ENCODE measurements at places on chromosomes 7 and 10.

DNA sequence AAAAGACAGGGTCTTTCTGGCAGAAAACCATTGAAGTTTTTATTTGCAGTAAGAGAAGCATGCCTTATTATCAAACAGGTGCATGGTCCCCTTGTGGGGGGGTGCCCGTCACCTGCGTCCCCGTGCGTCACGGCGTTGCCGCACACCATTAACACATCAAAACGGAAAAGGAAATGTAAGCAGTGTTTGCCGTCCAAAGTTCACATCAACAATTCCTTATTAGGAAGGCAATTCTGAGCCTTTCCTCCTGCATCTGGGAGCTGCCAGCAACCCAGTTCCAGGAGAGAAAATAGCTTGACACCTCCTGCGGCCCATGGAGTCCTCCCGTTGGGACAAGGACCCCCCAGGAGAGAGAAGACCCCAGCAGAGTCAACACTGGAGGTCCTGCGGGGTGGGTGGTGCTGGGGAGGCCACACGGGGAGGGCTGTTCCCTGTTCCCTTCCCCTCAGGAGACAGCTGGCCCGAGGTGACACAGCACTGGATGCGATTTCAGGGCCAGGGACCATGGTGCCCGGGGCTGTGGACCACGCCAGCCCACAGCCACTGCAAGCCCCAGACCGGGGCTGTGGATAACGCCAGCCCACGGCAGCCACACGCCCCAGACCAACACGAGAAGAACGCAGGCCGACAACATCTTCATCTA is 39.5 kb downstream of the DIP2C start:
- no peak for DNase-seq

- DNase-seq = no peak
Measured at GRCh38 chr7:43850348-43851116, 18.8 kb downstream of the MRPS24 start.

- no peak for DNase-seq
Measured at GRCh38 chr7:25402532-25402931, 174.2 kb upstream of the NPVF start.

- no peak for DNase-seq
Measured at GRCh38 chr10:130357951-130358350, 221.8 kb downstream of the GLRX3 start.

DNA sequence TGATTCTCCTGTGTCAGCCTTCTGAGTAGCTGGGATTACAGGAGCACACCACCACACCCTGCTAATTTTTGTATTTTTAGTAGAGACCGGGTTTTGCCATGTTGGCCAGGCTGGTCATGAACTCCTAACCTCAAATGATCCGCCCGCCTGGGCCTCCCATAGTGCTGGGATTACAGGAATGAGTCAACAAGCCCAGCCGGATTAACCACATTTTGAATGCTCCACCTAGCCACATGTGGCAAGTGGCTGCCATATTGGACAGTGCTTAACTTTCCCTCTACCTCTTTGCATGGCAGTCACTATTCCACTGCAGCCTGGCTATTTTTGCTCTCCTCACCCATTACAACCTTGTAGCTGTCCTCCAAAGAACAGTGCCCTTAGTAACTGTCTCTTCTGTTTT is 160.1 kb downstream of the GATA3 start:
- no peak for DNase-seq

- no peak for DNase-seq
Measured at GRCh38 chr10:116030576-116030975, 242.4 kb downstream of the GFRA1 start.

GRCh38 chr7:108845951-108846350 is 276.3 kb downstream of the DNAJB9 start:
- DNase-seq = no peak

- no peak for DNase-seq
Measured at GRCh38 chr7:105760551-105761447, 115.6 kb downstream of the ATXN7L1 start.

- DNase-seq = no peak
Measured at GRCh38 chr7:25752154-25752553, 399.8 kb upstream of the NFE2L3 start.

DNA sequence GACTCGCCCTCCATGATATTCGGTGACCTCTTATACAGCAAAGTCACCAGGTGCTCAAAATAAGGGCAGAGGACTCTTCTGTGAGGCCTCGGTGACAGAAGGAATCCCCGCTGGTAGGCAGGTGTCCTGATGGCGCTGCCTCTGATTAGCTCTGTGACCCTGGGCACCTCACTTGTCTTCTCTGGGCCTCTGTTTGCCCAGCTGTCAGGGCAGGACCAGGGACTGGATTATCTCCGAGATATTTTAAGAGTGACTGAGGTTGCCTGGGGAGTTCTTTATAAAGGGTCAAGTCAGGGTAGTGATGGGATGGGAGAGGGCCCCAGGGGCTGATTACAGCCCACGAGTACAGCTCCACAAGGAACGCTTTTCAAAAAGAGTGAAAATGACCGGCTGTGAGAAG is 70.9 kb upstream of the SAMD8 start:
- DNase-seq = no peak

DNA sequence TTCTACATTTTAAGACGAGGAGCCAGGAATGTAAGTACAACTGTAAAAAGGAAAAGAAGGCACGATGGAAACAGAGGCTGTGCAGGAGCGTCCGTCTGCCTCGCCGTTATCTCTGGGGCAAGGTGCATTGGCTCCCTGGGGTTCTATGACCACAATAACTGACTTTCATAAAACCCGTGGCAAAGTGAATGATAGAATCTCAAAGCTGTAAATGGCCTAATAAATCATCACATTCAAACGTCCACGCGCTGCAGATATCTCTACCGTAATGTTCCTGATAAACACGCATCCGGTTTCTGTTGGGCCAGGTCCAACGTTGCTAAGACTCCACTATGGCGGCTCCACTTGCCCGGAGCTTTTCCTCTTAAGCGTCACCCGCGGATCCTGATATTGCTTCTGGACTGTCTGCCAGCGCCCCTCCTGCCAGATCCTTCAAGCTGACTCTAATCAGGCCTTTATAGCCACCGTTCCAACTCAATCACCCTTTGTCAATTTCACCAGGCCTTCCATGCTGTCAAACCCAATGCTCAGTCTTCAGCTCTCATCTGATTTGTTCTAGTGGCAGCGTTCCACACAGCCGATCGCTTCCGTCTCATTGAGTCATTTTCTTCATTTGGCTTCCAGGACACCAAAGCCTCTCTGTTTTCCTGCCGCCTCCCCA is 265.6 kb upstream of the FOXK1 start:
- DNase-seq = no peak

GRCh38 chr10:124648738-124649137 is 95.4 kb downstream of the FAM53B start:
- DNase-seq = peak; percentile 39

DNA sequence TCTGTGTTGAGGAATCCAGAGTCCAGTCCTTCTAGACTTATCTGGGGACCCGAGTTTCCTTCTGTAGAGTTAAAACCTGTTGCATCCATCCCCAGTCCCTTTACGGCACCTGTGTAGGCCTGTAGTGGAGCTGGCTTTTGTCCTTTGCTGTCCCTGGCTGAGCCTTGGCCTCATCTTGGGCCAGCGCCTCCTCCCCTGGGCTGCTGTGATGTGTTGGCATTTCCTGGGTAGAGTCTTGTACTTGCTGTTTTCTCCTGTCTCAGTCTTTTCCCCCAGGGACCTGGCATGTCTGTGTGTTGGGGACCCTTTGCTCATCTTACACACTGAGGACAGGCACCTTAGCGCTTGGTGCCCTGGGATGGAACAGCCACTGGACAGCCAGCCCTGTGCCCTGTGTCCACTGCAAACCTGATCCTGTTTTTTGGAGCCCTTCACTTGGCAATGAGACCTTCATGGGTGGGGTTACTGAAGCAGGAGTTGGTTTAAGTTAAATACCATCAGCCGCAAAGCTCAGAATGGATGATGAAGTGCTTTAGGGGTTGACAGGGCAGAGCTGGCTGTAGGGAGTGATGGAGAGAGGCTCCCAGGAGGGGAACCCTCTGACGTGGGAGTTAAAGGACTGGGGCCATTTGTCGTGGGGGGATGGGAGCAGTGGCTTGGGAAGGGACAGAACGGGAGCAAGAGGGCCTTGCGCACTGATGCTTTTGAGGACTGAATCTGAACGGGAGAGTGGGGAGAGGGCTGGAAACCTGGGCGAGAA is 50.9 kb downstream of the CUX1 start:
- DNase-seq = no peak

DNA sequence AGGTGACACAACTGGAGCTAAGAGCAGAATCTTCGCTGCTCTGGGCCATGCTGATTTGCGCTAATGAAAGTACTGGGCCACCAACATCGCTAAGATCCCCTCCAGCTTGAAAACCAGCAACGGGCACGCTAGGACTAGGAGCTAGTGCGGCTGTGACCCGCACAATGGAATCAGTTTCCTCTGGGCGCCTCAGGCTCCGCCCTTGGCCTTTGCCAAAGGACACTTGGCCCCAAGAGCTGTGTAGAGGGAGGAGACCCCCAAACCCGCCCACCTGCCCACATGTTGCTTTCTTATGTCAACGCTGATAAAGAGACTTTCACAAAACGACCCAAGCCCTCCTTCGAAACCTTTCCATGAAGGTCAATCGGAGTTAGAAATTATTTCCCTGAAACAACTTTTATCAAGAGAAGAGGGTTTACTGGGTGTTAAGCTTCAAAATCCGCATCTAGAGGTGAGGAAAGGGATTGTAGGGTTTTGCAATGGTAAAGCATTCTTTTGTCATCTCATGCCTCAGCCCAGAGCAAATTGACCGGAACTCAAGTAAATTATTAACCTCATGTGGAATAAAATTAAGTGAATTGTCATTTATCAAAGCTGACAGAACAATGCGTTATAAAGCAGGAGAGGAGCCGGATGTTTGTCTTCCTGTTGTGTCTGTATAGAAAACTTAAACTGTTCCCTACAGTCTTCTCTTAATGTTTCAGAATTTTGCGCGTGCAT is 9.4 kb downstream of the ABCB5 start:
- no peak for DNase-seq

- peak; percentile 8 for DNase-seq
Measured at GRCh38 chr7:96710544-96710943, 898 bp upstream of the SEM1 start.

DNA sequence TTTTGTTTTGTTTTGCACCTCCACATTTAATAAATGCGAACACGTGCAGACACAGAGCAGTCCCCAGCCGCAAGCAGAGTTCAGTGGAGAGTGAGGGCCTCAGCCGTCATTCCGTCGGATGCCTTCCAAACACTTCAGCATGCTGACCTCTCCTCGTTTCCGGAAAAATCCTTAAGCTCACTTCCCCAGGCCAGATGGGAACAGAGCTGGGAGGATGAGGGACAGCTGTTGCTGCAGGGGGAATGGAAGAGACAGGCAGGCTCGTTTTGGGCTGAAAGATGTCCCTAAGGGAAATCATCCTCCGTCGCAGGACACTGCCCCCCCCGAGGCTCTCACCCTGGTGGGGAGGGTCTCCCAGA is 17.2 kb upstream of the FGFR2 start:
- DNase-seq = no peak

- DNase-seq = no peak
Measured at GRCh38 chr7:97126483-97127171, 9.1 kb downstream of the SDHAF3 start.

- DNase-seq = no peak
Measured at GRCh38 chr7:15284396-15284795, 277.4 kb downstream of the AGMO start.

- no peak for DNase-seq
Measured at GRCh38 chr7:129786825-129787563, 165.8 kb downstream of the UBE2H start.

DNA sequence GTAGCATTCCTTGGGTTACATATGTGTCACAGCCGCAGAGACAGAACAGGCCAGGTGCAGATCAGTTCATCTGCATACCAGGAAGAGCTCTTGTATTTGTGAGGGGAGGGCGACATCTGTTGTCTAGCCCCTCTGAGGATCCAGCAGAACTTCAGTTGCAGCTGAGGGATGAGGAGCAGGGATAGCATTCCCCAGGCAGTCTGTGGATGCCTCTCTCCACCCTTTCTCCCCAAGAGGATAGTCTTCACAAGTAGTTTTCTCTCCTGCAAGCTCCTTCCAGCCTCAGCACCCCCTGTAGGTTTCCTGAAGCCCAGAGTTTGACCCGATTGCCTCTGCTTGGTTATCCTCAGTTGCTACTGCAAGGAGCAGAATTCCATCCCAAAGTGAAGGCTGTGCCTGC is 2.6 kb downstream of the SCD start:
- DNase-seq = no peak

- no peak for DNase-seq
Measured at GRCh38 chr7:1101563-1102431, 13.9 kb downstream of the GPER1 start.

GRCh38 chr10:48700493-48700892 is 15.8 kb downstream of the WDFY4 start:
- DNase-seq = no peak

DNA sequence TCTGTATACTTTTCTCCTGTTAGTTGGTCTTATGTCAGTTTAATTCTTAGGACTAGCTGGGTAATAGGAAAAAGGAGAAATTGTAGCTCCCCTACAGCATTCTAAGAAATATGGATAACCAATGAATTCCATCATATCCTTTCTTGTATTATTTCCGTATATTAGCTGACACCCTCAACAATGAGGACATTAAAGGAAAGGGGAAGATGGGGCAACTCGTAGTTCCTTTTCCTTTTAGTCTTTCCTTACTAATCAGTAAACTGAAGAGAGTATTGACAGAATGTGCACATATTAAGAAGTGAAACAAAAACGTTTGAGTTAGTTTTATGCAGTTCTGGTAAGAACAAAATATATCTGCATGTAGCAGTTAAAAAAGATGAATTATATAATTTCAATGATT is 35.1 kb upstream of the C10orf67 start:
- no peak for DNase-seq

GRCh38 chr7:94656925-94657731 is 1.2 kb upstream of the SGCE start:
- peak; percentile 72 for DNase-seq

- DNase-seq = no peak
Measured at GRCh38 chr10:111410740-111411139, 333.9 kb downstream of the ADRA2A start.

- DNase-seq = no peak
Measured at GRCh38 chr7:92698237-92698841, 108.1 kb upstream of the FAM133B start.

DNA sequence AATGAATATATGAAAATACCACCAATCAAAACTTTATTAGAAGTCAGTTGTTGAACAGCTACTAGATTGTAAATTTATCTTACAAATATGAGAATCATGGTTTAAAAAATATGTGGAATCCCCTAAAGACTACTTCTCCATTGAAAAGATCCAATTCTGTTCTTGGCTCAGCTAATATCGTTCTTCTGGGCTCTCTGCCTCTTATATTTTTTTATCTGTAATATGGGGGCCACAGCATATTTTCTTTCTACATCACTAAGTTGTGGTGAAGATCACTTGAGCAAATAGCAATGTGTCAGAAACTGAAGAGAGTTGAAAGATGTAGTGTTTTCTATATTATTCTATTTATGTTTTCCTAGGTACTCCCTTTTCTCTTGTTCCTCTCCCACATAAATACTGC is 198.1 kb downstream of the FZD1 start:
- DNase-seq = no peak

- no peak for DNase-seq
Measured at GRCh38 chr10:31129271-31129670, 97.6 kb upstream of the ZNF438 start.

Measured in NAMALWA (cell line).